ENCODE measurements at places on chromosomes 2 and 18. TPM values are rescaled to one million over a fixed set of nuclear protein-coding genes. Genes with fewer than 3 reads are reported as not detected.

DNA sequence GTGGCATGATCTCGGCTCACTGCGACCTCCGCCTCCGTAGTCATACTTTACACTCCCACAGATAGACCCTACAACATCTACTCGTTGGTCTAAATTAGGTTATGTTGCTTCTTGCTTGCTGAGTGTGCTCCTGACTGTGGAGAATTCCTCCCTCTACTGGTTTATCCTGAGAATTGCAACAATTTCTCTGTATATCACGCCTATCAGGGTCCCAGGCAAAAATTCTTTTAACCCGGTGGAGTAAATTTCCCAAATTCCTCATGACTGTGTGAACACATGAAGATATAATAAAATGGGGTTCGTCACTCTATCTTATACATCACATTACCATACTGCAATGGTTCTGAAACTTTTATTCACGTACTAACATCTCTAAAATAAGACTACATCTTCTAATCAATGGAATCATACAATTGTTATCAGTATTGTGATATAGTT, 156.7 kb downstream of the EVA1A start:
- no peak for DNase-seq

HOXD13 gene
- total RNA-seq: not detected

EML6 gene
- 0.62 TPM for total RNA-seq

DNA sequence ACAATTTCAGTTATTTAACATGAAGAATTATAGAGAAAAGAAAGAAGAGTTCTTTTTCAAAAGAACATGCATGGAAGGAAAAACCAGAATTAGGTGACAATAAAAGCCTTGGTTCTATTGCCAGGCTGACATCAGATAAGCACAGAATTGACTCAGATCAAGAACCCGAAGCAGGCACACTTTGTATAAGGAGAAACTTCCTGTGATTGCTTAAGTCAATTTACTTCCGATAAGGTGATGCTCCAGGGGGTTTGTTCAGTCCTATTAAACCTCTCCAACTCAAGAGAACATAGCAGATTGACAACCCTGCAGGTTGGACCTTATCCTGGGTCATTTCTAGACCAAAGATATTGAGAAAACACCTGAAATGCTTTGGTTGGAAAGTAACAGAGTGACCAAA, 31.4 kb downstream of the GAREM1 start:
- DNase-seq: no peak

REG3G gene
- not detected for total RNA-seq

CDH2 gene
- 178 TPM for total RNA-seq

DNA sequence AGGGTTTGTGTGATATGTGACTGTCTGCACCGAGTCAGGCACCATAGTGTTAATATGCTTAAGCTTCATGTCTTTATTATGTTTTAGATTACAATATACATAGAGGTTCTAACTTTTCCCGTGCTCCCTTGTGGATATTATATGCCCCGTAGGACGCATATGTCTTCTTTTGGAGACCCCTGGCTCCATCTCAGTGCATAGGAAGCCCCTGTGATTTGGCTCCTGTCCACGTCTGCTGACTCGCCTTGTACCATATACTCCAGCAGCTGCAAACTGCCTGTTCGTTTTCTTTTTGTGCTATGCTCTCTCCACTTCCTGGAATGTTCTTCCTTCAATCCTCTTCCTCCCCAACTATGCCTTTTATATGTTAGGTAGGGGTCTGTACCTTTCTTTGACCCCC, 110.9 kb downstream of the PTRHD1 start:
- DNase-seq: no peak

CTDSP1 gene
- 101 TPM for total RNA-seq

GRCh38 chr18:45046228-45046627, 365.5 kb downstream of the SETBP1 start:
- DNase-seq: peak; percentile 28

UCN gene
- 1.6 TPM for total RNA-seq

DNA sequence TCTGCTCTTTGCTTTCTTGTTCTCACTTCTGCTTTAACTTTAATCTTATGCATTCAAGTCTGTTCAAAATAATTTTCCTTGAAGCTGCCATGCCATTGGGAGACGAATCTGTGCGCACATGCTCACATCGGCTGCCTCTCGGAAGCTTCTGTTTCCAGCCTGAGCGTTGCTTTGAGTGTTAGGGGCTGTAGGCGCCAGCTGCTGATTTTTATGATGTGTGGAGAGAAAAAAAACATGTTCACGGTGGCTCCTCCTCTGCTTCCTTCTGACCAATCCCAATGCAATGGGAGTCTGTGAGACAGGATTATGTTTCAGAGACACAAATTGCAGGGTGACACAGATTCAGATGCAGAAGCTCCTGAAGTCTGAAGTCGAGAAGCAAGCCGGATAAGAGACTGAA, at the start of gene MC4R:
Gene MC4R, minus strand, starts transcription at position 180 of the 400 bp plus-strand sequence. CDS start 426 bp downstream, outside the sequence.
- peak; percentile 20 for DNase-seq

GRCh38 chr2:65599693-65600092, 167.3 kb upstream of the SPRED2 start:
- no peak for DNase-seq

- no peak for DNase-seq
These were observed 91.8 kb upstream of the ACVR1C start for GRCh38 chr2:157720504-157720903.

GRCh38 chr18:42174909-42175308, 219.9 kb downstream of the PIK3C3 start:
- no peak for DNase-seq

DNA sequence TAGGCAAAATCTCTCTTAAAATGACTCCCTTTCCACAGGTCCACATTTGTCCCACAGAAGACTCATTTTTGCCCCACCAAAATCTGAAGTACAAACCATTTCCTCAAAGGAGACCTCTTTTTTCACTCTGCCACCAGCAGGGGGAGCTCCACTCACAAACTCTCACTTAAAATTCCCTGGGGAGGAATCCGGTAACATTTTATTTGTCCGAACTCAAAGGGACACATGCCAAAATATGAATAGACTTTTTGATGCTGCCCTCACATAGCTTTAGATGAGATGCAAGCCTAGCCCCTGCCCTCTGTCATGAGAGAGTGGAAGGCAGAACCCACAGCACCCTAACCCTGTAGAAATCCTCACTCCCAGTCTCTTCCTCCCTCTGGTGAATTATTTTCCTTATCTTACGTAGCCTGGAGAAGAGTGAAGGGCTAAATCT, 57.1 kb downstream of the RMDN2 start:
- DNase-seq: peak; percentile 80

- DNase-seq: no peak
These were observed 135.5 kb downstream of the NDUFA10 start for GRCh38 chr2:239889641-239890121.

GRCh38 chr2:54456612-54457322, 640 bp downstream of the SPTBN1 start:
- peak; percentile 41 for DNase-seq

STK16 gene
- total RNA-seq: 17.4 TPM

DNA sequence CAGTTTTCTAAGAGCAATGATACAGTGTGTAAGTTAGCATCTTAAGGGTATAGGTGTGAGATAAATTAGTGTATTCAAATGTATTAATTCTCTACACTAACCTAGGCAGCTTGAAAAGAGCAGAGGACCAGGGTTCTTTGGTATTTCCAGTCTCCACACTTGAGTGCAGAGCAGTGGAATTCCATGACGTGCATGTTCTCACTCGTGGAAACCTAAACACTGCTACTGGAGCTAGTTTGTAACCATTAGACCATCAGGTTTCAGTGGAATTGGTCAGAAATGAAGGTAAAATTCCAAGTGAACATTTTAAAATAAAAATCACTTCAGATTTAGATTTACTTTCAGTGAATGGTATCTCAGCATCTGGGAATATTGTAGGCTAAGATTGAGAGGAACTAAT, 9.0 kb downstream of the SPTBN1 start:
- no peak for DNase-seq

GRCh38 chr2:112006076-112006410, 49.0 kb upstream of the TMEM87B start:
- no peak for DNase-seq

DNA sequence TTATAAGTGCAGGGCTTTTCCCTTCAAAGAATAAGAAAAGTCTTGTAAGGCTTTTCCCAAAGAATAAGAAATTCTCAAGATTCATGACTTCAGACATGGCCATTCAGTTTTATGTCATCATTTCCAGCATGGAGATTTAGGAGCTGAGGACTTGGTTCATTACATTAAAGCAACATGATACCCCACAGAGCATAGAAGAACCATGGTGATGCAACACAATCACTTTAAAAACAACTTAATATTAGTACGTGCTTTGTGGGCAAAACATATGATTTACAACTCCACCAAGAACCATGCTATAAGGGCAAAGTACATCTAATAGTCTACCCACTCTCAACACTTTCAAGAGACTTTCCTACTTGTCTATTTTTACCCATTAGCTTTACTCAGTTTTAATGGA, 214.4 kb downstream of the SRBD1 start:
- DNase-seq: no peak

DNA sequence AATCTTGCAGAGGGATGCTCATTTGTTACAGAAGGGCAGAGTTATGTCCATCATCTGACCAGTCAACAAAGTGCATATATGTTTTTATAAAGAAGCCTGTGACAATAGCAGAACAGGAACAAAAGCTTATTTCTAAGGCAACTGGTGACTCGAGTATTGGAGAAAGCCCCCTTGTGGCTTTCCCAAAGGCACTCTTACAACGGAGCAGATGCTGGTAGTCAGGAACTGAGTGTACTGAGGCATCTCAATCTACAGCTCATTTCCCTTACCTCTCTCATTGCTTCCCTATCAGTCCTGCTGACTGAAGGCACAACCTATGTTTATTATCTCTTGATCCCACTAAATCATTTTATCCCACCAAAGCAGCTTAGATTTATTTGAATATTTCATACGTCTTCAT, 557.1 kb upstream of the CHAC2 start:
- DNase-seq: no peak

DNA sequence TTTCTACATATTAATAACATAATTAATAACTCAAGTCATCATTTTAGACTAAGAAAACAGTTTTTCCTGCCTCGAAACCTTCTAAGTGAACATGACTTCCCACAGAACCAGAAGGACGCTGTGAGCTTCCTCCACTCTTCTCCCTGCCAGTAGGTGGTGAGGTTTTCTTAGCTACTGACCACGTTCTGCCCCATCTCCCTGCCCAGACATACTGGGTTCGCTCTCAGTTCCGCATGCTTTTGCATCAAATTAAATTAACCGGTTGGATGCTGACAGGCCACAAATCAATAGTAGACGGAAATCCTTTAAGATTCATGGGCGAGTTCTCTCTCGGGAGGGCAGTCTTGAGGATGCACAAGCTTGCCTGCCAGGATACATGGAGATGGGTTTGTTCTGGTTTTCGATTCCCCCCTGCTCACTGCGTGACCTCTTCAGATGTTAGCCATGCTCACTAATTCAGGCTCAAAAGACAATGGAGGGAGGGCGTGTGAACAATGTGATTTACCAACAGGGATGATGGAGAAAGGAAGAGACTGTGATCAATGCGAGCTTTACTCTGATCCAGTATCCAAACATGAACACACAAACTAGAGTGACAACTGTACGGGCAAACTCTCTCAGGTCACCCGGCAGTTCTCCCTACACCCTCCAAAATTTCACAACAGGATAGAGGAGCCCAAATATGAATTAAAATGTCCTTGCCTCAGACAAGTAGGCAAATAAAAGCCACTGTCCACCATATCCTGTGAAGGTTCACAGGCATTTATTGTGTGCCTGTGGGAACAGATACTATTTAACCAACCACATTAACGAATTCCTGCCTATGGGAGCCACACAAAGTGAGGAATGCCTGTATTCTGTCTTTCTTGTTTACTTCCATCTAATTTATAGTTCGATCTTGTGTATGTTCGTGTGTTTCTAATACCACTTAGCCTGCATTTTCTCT, 375.7 kb downstream of the EIPR1 start:
- DNase-seq: no peak

GRCh38 chr18:62249478-62250097, 62.5 kb downstream of the RELCH start:
- peak; percentile 79 for DNase-seq

GTF2A1L gene
- not detected for total RNA-seq

DNA sequence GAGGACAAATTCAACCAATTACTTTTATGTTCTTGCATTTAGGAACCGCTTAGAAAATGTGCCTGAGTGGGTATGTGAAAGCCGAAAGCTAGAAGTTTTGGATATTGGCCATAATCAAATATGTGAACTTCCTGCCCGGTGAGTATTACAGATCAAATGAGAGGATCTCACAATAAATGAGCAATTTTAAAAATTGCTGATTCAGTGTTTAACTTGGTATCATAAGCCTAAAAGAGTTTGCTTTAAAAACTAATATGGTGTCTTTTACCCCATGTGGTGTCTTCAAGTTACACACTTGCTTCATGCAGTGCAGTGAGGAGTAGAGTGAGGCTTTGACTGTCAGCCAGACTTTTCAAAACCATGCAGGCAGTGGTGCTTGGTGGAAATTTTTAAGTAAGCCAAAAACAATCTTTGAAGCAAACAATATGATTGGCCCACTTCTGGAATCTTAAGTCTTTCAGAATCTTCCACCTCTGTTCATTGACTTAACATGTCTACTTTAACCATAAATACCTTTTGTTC, 199.6 kb downstream of the PHLPP1 start:
- no peak for DNase-seq

- DNase-seq: peak; percentile 24
These were observed 122.9 kb downstream of the FAM210A start for GRCh38 chr18:13603304-13604019.

DNA sequence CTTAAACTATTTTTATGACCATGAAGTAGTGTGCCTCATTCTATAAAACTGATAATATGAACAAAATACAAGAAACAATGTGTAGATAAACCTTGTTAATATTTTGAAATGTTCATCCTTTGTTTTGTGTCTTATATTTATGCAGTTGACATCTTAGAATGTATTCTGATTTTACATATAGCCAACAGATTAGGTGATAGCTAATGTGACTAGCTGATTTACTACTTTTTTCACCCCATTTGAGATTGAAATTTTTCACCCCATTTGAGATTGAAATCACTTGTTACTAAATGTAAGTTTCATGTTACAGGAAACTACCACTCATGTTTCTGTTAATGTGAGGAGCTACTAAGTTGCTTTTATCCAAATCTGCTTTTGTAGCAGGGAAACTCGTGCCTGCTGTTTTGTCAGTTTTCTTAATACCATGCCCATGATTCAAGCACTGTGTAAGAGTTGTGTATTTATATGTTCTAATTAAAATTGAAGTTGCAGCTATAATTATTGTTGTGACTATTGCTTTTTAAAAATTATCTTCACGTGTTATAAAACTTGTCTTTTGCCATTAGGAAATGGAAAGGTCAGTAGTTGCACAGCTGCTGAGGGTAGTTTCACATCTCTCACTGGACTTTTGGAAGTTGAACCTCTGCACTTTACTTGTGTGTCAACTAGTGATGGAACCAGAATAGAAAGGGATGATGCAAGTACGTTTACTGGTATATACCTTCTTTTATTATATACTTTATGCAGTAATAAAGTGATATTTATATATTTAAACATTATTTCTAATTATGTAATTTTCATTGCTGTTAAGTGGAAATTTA, 96.6 kb downstream of the BIRC6 start:
- no peak for DNase-seq

All from left cardiac atrium (tissue), 4 donors.